ENCODE measurements at places on chromosomes 6 and 20.

- no peak for DNase-seq
Observed at GRCh38 chr6:165641672-165642156, 21.3 kb downstream of the PDE10A start.

DNA sequence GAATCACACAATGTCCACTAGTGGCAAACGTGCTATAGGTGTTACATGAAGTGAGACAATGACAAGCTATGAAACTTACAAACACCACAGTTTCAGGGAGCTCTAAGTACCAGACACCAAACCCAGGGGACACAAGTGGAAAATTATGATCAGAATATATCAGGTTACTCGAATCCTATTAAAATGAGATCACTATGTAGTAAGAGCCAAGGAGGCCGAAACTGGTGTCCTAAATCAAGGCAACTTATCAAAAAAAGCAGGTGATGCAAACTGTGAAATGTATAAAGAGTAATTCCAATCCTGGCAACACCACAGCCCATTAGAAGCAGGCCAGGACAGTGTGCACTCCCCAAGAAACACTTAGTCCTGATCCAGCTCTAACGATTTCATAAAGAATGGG, 100.3 kb downstream of the ARHGAP18 start:
- no peak for DNase-seq

DNA sequence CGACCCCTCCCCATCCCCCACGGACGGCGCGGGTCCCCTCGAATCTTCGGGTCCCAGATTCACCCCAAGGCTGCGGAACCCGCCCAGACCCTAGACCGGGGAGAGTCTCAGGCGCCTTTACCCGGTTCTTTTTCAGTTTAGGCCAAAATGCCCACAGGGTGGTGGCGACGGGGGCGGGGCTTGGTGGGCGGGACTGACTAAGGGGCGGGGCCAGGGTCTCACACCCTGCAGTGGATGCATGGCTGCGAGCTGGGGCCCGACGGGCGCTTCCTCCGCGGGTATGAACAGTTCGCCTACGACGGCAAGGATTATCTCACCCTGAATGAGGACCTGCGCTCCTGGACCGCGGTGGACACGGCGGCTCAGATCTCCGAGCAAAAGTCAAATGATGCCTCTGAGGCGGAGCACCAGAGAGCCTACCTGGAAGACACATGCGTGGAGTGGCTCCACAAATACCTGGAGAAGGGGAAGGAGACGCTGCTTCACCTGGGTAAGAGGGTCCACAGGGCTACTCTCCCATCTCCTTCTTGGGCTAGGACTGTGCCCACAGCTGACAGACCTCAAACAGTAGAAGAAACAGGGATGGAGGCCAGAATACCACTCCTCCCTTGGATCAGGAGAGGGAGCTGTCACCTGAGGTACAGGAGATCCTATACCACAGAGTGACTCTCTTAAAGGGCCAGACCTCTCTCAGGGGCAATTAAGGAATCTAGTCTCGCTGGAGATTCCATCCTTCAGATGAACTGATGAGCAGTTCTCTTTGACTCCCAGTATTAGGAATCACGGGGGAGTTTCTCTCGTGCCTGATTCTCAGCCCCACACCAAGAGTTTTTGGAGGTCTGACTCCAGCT, 942 bp downstream of the HLA-E start:
- no peak for DNase-seq

DNA sequence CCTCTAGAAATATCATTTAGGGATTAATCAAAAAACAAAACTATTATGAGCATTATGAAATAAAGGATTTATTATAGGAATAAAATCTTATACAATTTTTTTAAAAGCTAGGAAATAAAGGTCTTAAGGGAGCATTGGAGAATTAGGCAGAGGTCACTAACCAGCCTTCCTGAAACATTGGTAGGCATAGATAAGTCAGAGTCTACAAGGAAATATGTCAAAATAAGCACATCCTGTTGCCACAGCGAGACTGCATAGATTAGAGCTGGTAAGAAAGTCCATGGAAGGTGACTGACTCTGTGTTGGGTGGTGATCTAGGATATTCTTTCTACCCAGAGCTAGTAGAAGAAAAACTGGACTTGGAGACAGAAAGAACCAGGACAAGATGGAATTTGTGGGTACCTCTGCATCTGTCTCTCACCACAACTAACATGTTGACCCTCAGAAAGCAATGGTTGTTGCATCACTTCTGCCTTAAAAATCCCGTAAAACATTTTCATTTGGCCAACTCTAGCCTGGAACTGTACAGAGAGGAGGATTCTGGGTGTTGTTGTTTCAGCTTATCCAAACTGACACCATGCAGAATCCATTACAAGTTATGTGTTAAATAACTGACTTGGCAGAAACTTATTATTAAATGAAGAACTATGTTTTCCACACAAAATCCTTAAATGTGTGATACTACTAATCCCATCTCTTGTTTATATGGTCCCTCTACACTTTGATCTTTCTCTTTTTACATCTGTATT, 77.1 kb downstream of the FBXO5 start:
- DNase-seq: no peak

DNA sequence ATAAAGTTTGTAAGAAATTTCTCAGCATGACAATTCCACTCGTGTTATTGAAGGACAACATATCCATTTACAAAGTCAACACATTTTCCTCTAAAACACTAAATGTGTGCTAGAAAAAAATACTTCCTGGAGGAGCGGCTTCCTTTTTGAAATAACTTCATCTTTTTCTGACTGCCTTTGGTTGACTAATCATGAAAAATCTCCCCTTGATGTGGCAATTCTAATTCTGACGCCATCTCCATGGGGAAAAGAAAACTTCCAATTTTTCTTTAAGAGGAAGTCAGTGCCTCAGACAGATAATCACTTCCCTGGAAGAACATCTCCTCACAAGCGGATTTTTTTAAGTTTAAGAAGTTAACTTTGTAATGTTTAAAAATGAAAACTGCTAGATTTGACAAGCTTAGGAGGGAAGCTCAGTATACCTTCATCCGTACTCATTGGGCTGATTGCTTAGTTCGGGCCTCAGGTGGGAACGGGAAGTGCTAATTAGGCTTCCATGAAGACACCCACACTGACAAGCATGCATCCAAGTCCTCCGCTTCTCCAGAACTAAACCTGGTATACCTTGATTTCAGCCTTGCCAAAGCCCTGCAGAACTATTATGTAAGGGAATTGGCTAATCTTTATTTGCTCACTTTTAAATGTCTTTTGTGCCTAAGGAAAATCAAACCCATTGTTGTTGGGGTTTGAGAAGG, 35.1 kb upstream of the DUSP22 start:
- no peak for DNase-seq

GRCh38 chr6:158468666-158469065, 91.2 kb upstream of the TMEM181 start:
- no peak for DNase-seq

GRCh38 chr20:33773412-33774089, 37.6 kb upstream of the CHMP4B start:
- DNase-seq: no peak

DNA sequence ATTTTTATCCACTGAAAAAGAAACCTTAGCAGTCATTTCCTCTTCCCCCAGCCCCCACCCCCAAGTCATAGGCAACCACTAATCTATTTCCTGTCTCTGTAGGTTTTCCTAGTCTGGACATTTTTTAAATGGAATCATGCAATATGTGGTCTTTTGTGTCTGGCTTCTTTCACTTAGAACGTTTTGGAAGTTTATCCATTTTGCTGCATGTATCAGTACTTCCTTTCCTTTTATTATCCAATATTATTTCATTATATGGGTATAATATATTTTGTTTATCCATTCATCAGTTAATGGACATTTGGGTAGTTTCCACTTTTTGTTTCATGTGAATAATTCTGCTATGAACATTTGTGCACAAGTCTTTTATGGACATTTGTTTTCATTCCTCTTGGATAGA, 99.3 kb upstream of the BMP5 start:
- no peak for DNase-seq

- DNase-seq: no peak
Observed at GRCh38 chr6:20338156-20338555, 63.5 kb upstream of the E2F3 start.

- DNase-seq: no peak
Observed at GRCh38 chr6:20259316-20260049, 47.2 kb upstream of the MBOAT1 start.

- DNase-seq: no peak
Observed at GRCh38 chr6:24779416-24780016, 4.8 kb downstream of the GMNN start.

GRCh38 chr20:1700990-1701389, 43.4 kb upstream of the SIRPG start:
- DNase-seq: no peak

GRCh38 chr20:6053064-6053775, 640 bp downstream of the LRRN4 start:
- no peak for DNase-seq

GRCh38 chr6:45631396-45631795, 253.7 kb upstream of the SUPT3H start:
- DNase-seq: no peak

Data from HCT116 (cell line).